NCI-H146 (cell line): ENCODE measurements at places on chromosomes 12 and 14.

GRCh38 chr12:94165670-94166364, 17.4 kb downstream of the PLXNC1 start:
- DNase-seq: no peak

- no peak for DNase-seq
These were observed 155.5 kb downstream of the PPM1H start for GRCh38 chr12:62779488-62779887.

DNA sequence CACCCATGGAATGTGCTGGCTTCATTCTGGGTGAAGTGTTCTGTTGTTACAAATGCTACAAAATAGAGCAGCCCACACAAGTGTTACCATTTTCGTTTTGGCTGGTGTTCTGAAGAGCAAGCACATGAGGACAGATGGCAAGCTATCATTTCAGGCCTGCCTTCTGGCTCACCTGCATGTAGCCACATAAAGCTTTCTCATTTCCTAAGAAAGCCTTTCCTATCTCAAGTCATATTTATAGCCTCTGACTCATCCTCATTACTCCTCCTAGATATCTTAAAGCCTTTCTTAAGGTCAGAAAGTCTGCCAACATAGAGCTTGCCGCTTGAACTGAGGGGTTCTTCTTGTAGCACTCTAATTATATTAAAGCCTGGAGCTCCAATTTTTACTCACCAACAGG, 89.0 kb downstream of the PTPRR start:
- no peak for DNase-seq

- DNase-seq: no peak
These were observed 143.8 kb upstream of the RTL1 start for GRCh38 chr14:101047326-101047725.
